ENCODE measurements at places on chromosomes 3 and 15. TPM values are rescaled to one million over a fixed set of nuclear protein-coding genes. Genes with fewer than 3 reads are reported as not detected.

DNA sequence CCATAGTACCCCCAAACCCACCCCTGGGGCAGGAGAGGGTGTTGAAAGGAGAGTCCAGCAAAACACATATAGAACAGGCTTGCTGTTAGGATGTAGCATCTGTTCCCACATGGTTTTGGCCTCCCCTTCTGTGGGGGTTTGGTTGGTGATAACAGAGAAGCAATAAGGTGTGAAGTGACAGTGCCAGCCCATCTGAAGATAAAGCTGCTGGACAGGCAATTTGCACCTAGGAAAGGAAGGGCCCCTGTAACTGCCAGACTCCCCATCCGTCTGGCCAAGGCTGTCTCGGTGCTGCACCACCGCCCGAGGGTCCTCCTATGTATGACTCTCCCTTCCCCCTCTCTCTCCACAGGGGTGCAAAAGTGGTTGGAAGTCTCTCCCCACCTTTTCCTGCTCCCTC lies 94.5 kb upstream of the OXTR start:
- DNase-seq = no peak

GRCh38 chr3:72288955-72289691 lies 504.2 kb upstream of the PROK2 start:
- DNase-seq = no peak

The PPM1L gene
- total RNA-seq = 2.2 TPM

- DNase-seq = peak; percentile 52
Measured at GRCh38 chr15:93028632-93029213, 60.3 kb downstream of the RGMA start.

- no peak for DNase-seq
Measured at GRCh38 chr15:23384371-23384770, 29.8 kb downstream of the GOLGA8S start.

- DNase-seq = no peak
Measured at GRCh38 chr15:98866511-98866910, 141.1 kb downstream of the PGPEP1L start.

The CEP19 gene
- total RNA-seq = 6.5 TPM

- no peak for DNase-seq
Measured at GRCh38 chr3:105747060-105747541, 121.7 kb downstream of the CBLB start.
